ENCODE measurements at places on chromosomes 12 and 14.

DNA sequence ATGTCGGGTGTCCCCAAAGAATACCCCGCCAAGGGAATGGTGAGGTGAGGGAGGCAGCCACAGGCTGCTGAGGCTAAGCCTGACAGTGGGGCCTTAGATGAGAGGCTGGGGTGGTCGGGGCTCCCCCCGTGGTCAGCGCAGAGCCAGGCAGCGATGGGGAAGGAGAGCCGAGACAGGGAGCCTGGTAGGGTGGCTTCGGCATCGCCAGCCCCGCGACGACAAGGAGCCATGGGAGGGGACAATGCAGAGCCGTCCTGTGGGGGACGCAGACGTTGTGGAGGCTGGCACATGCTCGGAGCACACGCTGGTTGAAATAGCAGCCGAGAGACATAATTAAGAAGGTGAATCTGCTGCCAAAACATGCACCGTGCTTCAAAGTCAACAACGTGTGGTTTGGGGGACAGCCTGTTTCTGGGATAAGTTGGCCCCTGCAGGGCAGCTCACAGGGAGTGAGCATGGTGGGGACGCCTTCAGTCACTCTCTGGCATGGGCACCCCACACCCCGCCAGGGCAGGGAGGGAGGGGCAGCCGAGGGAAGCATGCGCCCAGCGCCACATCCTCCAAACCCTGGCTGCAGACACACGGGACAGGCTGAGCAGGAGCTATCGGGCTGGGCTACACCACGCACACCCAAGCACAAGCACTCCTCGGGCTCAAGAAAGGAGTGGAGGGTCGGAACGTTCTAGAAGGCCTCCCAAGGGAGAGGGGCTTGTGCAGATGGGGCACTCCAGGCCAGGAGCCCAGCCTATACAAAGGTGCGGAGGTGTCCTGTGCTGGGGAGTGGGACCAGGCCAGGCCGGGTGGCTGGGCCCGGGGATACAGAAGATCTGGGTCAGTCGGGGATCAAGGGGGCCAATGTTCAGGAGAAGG lies 66.6 kb upstream of the C14orf180 start:
- no peak for DNase-seq

- no peak for DNase-seq
Observed at GRCh38 chr14:68111853-68112270, 292.3 kb downstream of the RAD51B start.

DNA sequence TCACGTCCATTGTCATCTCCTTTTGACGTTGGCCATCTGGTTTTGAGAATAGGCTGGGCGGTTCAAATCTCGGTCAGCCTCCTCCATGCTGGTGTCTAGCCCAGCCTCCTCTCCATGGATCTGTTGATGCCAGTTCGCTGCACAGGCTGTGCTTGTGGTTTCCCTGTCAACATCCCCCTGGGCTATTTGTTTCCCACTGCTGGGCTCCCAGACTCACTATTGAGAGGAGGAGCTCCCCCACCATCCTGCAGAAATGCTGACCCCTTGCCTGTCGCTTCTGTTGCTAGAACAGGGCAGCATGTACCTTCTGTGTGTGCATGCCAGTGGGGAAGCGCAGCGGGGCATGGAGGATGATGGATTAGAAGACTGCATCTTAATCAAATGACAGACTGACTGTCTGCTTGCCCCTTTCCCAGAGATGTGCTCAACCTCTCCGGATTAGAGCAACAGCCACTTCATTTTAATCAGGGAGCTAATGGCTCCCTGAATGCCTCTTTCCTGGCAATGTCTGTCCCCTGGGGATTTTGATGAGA lies 170.5 kb downstream of the TSPAN9 start:
- DNase-seq = no peak

DNA sequence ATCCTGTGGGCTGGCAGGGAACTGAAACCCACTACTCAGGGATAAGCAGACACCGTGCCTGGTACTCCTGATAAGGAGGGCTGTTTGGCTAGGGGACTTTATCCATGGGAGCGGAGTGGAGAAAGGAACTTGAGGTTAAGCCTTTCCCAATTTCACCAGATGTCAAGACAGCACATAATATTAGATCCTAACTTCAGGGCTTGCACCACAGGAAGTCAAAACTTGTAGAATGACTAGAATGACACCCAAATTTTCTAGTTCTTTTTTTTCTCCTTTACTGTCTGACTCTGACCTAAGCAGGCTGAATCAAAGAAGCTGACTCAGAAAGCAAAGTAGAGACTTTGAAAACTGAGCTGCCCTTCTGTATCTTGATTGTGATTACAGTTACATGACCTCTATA lies 7.1 kb upstream of the CGRRF1 start:
- no peak for DNase-seq

- DNase-seq = no peak
Observed at GRCh38 chr12:55946553-55946952, 15.6 kb downstream of the DGKA start.

DNA sequence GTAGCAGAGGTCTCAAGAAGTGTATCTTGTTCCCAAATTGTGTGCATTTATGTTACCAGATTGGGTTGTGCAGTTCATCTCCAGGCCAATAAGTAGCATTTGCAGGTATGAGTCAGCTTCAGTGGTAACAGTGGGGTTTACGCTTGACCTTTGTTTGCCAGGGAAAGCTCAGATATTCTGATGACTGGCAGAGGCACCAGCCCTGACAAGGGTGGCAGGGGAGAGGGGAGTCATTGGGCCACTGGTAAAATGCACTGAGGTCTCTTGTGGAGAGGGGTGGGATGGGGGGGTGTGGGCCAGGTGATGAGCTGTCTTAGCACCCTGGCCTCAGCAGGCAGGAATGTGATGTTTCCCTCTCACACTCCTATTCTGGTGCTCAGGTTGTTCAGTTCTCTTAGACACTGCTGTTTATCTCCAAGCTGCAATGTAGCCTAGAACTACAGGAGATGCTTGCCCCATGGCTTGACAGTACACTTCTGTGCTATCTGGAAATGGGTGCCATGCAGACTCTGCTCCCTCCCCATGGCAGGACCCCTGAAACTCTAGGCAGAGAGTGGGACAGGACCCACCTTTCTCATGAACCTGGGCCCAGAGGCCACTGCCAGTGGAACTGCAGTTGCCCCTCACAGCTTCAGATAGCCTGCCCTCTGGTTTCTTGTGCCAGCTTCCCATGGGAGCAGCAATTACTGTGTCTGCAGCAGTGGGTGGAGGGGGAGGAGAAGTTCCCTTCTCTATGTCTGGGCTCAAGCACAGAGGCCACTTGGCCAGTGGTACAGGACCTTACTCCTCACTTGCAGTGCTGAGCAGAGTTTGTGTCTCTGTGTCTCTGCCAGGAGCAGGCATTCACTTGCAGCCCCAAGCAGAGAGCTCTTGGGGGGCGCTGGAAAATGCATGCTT lies 31.9 kb downstream of the USP15 start:
- DNase-seq = no peak

- DNase-seq = no peak
Observed at GRCh38 chr14:68225321-68225720, 405.7 kb downstream of the RAD51B start.

DNA sequence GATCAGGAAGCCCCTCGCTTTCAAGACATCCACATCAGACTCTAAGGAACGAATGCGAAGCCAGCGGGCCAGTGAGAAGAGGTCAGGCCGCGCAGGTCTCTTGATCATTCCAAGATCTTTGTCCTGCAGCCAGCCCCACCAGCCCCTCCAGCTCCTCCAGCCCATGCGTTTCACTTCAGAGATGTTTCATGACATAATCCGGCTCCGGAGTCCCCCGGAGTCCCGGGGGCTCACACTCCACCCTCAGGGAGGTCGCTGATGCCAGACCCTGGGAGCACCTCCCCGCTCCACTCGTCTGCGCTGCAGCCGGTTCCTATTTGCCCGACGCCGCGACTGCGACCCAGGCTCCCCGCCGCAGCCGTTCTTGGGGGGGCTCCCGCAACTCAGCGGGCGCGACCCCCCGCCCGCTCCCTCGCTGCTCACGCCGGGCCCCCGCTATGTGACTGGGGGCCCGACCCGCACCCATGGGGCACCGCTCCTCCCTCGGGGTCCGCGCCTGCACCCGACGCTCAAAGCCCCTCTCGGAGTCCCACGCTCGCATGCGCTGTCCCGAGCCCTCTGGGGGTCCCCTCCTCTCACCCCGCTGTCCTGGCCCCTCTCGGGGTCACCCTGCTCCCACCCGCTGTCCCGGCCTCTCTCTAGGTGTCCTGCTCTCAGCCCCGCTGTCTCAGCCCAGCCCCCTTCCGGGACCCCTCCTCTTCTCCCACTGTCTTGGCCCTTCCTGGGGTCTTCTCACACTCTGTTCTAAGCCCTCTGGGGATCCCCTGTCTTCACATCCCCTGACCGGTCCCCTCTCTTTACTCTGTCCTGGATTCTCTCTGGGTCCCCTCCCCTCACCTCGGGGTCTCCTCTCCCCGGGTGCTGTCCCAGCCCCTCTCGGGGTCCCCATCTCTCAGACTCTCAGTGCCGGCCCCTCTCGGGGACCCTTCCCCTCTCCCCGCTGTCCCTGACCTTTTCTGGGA lies 1.1 kb downstream of the TAOK3 start:
- DNase-seq = no peak

- DNase-seq = no peak
Observed at GRCh38 chr12:48777501-48778400, 11.1 kb downstream of the ADCY6 start.

DNA sequence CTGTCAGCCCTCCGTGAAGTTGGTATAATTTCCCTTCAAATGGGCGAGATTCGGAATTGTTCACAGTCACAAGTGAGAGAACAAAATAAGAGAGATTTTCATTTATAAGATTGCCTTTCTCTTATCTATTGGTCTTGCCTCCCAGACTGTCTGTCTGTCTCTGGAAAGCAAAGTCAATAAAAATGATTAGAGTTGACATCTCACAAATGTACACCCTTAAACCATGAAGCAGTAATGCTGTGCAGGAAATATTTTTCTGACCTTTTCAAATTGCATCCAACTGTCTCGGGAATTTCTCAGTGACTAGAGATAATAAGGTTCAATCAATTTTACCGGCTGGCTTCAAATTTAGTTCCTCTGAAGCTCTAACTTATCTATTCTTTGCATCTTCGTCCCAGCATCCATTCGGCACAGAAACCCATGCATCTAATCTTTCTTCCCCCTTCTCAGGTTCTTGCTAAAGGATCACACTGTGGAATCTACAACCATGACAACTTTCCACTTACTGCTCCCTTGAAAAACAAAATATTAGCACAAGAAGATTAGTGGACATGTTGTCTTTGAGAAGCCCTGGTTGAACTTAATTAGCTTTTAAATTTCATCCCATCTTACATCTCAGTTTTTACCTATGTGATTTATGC lies 93.1 kb downstream of the RMST start:
- no peak for DNase-seq

GRCh38 chr14:31788340-31788739 lies 227.1 kb downstream of the NUBPL start:
- no peak for DNase-seq

DNA sequence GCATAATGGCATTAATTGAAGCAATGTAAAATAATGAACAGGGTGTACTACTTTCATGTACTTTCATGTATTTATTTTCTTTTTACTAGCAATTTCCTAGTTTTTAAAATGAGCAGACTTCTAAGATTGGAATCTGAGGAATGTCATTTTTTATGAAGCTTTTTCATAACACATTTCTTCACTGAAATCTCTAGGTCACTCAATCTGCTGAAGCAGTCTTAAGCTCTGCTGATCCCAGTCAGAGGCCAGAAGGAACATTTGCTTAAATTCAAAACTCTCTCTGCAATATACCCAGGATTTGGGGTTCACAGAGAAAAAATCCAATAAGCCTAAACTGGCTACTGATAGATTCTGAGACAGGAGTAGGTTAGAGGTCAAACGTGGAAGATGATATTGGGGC lies 73.6 kb upstream of the CNTN1 start:
- no peak for DNase-seq

GRCh38 chr12:47989023-47989417 lies 15.3 kb downstream of the COL2A1 start:
- no peak for DNase-seq

GRCh38 chr12:54981796-54982195 lies 2.8 kb downstream of the TESPA1 start:
- DNase-seq = no peak

DNA sequence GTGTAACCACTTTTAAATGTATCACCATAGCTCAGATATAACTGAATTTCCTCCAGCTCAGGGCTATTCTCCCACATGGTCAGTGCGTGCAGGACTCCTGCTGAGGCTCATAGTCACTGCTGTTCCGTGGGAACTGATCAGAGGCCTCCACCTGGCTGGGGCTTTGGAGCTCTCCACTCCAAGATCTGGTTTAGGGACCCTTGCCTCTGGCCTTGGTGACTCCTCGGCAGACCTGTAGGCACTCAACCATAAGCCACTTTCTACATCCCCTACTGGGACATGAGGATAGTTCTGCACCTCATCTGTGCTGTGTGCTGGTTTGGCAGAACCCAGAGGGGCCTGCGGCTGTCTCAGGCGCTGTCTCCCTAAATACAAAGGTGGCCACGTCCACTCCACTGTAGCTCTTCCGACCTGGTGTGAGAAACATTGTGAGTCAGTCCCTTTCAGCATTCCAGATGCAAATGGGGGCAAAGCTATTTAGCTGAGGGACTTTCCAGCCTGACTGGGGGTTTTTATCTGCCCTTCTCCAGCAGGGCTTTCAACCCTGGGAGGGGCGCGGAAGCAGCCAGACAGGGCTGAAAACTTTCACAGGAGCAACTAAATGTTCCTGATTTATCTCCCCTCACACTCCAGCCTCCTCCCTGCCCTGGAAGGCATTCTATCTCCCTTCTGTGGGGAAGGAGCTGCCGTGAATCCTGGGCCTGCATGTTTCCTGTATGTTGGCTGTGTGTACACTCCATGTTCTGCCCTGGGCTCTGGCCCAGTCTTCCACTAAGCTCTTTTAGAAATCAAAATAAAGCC lies 218.3 kb upstream of the DAAM1 start:
- no peak for DNase-seq

GRCh38 chr12:2233034-2233433 lies 180.2 kb downstream of the CACNA1C start:
- no peak for DNase-seq

DNA sequence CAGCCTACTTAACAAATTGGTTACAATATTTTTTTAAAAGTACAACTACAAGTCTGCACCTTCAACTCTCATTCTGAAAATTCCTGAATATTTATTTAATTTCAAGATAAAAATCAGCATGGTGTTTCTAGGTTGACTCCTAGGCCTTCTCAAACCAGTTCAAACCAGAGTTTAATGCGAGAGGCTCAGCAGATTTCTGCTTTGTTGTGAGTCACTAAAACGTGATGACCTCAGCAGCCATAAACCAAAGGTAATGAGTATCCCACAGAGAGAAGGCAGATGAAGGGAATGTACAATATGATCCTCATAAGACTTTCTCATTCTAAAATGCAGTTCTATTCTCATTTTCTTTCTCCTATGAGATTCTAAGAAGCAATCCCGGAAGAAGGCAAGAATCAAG lies 1.5 kb downstream of the PRDM4 start:
- DNase-seq = no peak

- no peak for DNase-seq
Observed at GRCh38 chr14:32468955-32469354, 139.9 kb downstream of the AKAP6 start.

DNA sequence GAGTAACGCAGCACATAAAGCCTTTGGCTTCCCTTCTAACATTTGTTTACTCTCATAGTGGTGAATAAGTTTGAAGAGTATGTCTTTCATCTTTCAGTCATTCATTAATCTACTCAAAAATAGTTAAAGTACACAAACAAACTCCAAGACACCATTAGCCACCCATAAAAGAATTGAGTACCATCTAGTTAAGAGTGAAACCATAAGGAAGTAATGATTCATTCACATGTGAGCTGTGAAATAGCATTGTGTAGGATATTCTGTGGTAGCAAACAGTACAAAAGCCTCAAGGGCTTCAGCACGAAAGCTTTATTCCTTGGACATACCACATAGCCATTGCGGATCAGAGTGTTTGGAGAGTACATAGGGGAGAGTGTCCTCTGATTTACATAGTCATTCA lies 13.9 kb downstream of the SYT1 start:
- DNase-seq = no peak

Measured in posterior cingulate gyrus (tissue), 11 donors.